Stomach (tissue), 19 donors: ENCODE measurements at places on chromosomes 3 and 15.

GRCh38 chr3:115500795-115501194 is 122.5 kb upstream of the GAP43 start:
- no peak overlapping the region for H3K4me3 ChIP-seq
- no peak overlapping the region for H3K27ac ChIP-seq
- H3K36me3 ChIP-seq = no peaks in the 10 kb centered on the region
- H3K4me1 ChIP-seq = no peaks in the 10 kb centered on the region

DNA sequence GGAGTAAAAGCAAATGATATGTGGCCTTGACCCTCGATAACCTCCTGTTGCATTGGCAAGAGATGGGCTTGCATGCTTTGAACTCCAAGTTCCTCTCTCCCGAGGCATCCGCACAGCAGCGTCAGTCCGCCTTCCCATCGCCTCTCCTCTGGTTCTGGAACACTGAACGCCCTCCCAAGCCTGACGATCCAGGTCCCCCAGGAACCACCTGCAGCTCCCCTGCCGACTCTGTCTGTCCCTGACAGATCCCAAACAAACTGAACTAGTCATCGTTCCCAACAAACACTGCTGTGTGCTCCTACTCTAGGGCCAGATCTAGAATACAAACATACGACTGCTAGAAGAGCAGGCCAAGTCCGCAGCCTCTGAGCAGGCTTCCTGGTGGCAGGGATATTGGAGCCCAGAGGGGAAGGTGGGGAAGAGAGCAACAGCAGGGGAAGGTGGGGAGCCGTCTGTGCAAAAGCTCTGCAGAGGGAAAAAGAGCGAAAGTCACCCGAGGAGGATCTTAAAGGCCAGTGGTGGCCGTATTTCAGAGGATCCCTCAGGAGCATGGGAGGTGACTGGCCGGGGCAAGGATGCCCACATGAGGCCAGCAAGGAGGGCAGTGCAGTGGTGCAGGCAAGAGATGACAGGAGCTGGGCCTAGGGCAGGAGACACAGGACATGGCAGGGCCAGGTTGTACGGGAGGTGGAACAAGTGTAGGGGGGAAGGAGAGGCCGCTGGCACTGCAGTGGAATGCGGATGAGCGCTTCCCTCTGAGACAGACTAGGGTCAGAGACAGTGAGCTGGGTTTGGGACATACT is 50.8 kb downstream of the PCSK6 start:
- H3K4me3 ChIP-seq = no peak overlapping the region
- DNase-seq = peak; percentile 17
- no peaks in the 10 kb centered on the region for H3K36me3 ChIP-seq
- H3K27me3 ChIP-seq = no peaks in the 10 kb centered on the region
- peaks cover 26% of the 10 kb centered on the region for H3K4me1 ChIP-seq

GRCh38 chr3:175445741-175446140 is 586.6 kb downstream of the NAALADL2 start:
- H3K4me1 ChIP-seq = no peaks in the 10 kb centered on the region
- H3K27me3 ChIP-seq = no peaks in the 10 kb centered on the region
- no peak overlapping the region for H3K4me3 ChIP-seq
- no peak overlapping the region for H3K27ac ChIP-seq
- H3K36me3 ChIP-seq = no peaks in the 10 kb centered on the region

GRCh38 chr3:61360297-61360965 is 109.2 kb upstream of the FHIT start:
- DNase-seq = no peak
- no peak overlapping the region for H3K27ac ChIP-seq
- peaks cover 16% of the 10 kb centered on the region for H3K4me1 ChIP-seq
- no peak overlapping the region for H3K4me3 ChIP-seq
- no peaks in the 10 kb centered on the region for H3K36me3 ChIP-seq
- H3K27me3 ChIP-seq = no peaks in the 10 kb centered on the region

DNA sequence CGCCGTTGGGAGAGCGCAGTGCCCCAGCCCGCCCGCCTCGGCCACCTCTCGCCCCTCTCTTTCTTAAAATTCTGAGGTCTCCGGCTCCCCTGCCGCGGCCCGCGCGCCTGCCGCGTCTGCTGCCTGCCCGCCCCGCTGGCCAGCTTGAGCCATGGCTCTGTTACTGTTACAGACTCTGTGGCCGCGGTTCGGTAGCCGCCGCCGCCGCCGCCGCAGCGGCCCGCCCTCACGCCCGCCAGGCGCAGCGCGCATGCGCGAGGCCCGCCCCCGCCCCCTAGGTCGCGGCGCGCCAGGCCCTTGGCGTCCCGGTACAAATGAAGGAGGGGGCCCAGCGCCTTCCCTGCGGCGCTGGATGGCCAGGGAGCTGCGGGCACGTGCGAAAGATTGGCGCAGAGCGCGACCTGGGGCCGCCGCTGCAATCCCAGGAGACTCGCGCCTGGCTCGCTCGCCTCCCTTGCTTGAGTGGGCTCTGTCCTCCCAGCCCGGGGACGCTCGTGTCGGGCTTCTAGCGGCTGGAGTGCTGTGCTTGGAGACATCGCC is at the start of gene ONECUT1:
ONECUT1 (minus strand) TSS at position 168 of the 540 bp plus-strand sequence. CDS start 452 bp downstream, outside the sequence.
- H3K27me3 ChIP-seq = peaks cover 86% of the 10 kb centered on the region
- no peaks in the 10 kb centered on the region for H3K36me3 ChIP-seq
- no peak within 1 kb of the TSS for H3K27ac ChIP-seq
- H3K4me1 ChIP-seq = peaks cover 41% of the 10 kb centered on the region

DNA sequence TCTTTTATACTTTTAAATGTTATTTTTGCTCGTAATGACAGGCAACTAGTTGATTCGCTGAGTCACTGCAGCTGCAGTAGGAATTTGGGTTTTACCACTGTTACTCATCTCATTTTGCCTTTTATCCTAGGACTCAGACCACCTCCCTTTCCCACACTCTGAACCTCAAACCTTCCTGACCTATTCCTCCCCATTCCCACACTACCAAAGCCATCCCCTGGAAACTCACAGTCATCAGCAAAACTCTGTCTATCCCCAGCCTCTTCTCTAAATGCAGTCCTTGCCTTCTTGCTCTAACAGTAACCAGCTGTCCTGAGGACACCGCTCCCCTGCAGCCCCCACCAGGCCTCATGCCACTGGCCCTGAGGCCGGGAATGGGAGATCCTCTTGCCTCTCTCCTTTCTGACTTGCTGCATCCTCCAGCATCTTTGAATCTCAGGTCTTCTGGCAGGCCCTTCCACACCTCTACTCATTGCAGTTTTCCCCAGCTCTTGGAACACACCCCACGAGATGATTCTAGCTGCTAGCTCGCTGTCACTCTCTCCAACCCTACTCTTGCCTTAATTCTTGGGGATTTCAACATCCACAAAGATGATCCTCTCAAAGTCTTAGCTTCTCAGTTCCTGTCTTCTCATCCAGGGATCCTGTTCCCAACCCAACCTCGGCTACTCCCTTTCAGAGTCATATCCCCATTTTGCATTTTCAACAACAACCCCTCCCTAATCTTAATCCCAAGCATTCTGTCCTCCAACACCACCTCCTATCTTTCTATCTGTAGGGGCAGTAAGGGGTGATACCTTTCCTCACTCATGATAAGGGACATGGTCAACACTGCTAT is 55.9 kb upstream of the C3orf80 start:
- no peak overlapping the region for H3K27ac ChIP-seq
- no peaks in the 10 kb centered on the region for H3K27me3 ChIP-seq
- H3K4me1 ChIP-seq = no peaks in the 10 kb centered on the region
- H3K4me3 ChIP-seq = no peak overlapping the region
- DNase-seq = no peak

- DNase-seq = no peak
- H3K4me3 ChIP-seq = no peak overlapping the region
- no peaks in the 10 kb centered on the region for H3K27me3 ChIP-seq
- no peaks in the 10 kb centered on the region for H3K4me1 ChIP-seq
- H3K36me3 ChIP-seq = no peaks in the 10 kb centered on the region
Measured at GRCh38 chr15:98070137-98070536, 109.6 kb downstream of the ARRDC4 start.

DNA sequence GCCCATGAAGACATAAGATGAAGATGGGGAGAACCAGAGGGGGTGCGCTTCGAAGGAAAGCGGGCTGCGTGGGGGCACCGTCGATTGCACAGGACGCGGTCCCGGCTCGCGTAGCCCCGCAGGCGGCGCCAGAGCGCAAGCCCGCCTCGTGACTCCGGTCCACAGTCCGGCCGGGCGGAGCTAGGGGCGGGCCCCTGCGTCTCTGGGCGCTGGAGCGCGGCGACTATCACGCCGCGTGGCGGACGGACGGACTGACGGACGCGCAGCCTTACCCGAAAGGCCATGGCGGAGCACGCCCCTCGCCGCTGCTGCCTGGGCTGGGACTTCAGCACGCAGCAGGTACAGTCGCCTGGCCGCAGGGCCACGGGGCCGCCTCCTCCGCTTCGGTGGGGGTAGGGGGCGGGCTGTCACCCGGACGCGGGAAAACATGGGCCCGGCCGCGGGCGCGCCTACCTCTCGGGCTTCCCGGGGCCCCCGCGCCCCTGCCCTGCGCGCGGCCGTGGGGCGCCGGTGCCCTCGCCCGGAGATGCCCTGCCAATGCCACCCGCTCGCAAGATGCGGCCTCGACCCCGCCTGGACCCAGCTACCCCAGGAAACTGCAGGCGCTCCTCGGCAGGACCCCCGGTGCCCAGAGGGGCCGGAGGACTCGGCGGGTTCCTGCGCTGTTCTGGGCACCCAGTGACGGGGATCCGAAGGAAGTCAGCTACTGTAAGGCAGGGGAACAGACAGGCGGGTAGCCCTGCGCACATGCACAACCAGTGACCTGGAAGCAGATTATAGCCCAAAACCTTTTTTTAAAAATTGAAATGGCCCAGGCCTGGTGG is at the start of gene XYLB:
XYLB (plus strand) TSS at position 199 of the 824 bp plus-strand sequence; CDS start at position 283, 84 bp downstream.
- H3K27me3 ChIP-seq = no peaks in the 10 kb centered on the region
- H3K4me3 ChIP-seq = peak within 1 kb of the TSS; percentile 82
- peak; percentile 96 for DNase-seq
- H3K36me3 ChIP-seq = no peaks in the 10 kb centered on the region
- peaks cover 33% of the 10 kb centered on the region for H3K4me1 ChIP-seq

DNA sequence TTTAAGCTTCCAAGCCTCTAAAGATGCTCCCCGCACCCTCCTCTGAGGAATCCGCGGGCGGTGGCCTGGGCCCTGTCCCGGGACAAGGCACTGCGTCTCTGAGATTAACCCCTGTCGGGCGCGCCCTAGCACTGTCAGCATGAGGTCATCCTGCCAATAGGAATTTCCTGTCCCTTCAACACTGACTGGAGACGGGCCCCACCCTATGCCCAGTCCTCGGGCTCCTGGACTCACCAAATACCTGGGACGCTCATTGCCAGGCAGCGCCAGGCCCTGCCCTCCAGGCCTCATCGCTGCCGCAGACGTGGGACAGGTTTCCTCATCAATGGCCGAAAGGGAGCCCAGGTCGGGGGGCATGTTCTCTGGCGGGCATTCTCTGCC is 67.6 kb upstream of the SH3GL3 start:
- no peaks in the 10 kb centered on the region for H3K36me3 ChIP-seq
- no peak overlapping the region for H3K27ac ChIP-seq
- H3K4me3 ChIP-seq = no peak overlapping the region
- peaks cover 26% of the 10 kb centered on the region for H3K27me3 ChIP-seq
- H3K4me1 ChIP-seq = peaks cover 9% of the 10 kb centered on the region
- no peak for DNase-seq

- H3K4me3 ChIP-seq = no peak overlapping the region
- H3K36me3 ChIP-seq = no peaks in the 10 kb centered on the region
- no peaks in the 10 kb centered on the region for H3K27me3 ChIP-seq
- H3K27ac ChIP-seq = no peak overlapping the region
Measured at GRCh38 chr15:47196048-47196447, 521.3 kb upstream of the SEMA6D start.

DNA sequence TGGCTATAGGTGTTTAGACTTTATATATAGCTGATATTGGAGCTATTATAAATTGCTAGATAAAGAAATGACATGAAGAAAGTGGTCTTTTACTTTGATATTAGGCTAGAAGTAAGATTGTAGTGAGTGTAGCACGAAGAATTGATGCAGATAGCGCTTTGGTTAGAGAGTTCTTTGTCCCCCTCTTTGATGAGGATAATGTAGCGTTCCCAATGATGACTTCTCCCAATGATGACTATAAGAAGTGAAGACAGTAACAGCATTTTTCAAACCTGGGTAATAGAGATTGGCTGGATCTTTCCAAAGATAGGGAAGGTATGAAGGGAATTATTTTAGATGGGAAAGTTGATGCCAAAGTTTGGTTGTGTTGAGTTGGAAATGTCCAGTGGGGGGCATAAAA is 4.3 kb downstream of the MINDY2 start:
- H3K4me1 ChIP-seq = peaks cover 18% of the 10 kb centered on the region
- no peak overlapping the region for H3K4me3 ChIP-seq
- no peak overlapping the region for H3K27ac ChIP-seq

- H3K4me3 ChIP-seq = no peak overlapping the region
- H3K27ac ChIP-seq = no peak overlapping the region
- DNase-seq = no peak
- no peaks in the 10 kb centered on the region for H3K36me3 ChIP-seq
- H3K27me3 ChIP-seq = no peaks in the 10 kb centered on the region
Measured at GRCh38 chr15:100948430-100948762, 29.2 kb downstream of the LRRK1 start.

- no peak overlapping the region for H3K27ac ChIP-seq
- no peaks in the 10 kb centered on the region for H3K27me3 ChIP-seq
- no peak overlapping the region for H3K4me3 ChIP-seq
- no peaks in the 10 kb centered on the region for H3K36me3 ChIP-seq
Measured at GRCh38 chr3:113847664-113848461, 9.3 kb downstream of the GRAMD1C start.

GRCh38 chr3:101725194-101725889 is 928 bp downstream of the CEP97 start:
- H3K27ac ChIP-seq = peak overlapping the region; percentile 81
- H3K27me3 ChIP-seq = no peaks in the 10 kb centered on the region
- peak overlapping the region; percentile 60 for H3K4me3 ChIP-seq
- H3K36me3 ChIP-seq = peaks cover 25% of the 10 kb centered on the region
- DNase-seq = peak; percentile 70

DNA sequence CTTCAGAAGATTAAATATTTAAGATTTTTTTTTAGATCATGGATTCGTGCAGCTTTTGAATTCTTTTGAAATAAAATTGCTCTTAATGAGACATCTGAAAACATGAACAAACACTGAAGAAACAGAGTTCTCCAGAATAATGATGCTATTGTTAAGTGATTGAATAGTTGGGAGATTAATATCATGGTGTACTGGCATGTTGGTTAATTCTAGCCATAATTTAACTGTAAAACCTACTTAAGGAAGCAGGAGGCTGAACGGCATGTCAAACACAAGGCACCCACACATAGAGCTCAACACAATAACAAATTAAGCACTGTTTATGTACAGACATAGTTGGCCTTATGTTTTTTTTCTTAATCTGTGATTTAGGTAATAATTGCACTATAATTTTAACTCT is 185.6 kb downstream of the RBMS3 start:
- no peaks in the 10 kb centered on the region for H3K4me1 ChIP-seq
- H3K27me3 ChIP-seq = no peaks in the 10 kb centered on the region
- no peaks in the 10 kb centered on the region for H3K36me3 ChIP-seq
- DNase-seq = no peak
- H3K27ac ChIP-seq = no peak overlapping the region

GRCh38 chr3:38115645-38116427 is 21.1 kb downstream of the ACAA1 start:
- DNase-seq = no peak
- no peak overlapping the region for H3K27ac ChIP-seq
- no peak overlapping the region for H3K4me3 ChIP-seq

DNA sequence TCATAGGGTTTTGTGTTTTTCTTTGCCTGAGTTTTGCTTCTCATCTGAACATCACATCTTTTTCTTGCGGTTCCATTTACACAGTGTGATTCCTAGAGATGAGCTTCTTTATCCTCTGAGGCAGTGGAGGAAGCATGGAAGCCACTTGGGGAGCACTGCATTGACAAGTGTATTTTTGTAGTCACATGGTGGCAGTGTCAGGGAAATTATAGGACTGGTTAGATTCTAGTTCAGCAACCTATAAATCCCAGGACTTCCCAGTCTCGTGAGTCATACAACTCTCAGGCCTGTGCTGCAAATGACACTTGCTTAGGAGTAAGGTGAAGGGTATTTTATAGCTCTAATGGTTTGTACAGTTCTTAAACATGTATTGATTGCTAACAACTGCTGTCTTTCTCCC is 58.4 kb downstream of the RBM6 start:
- H3K27me3 ChIP-seq = no peaks in the 10 kb centered on the region
- peak; percentile 14 for DNase-seq
- H3K36me3 ChIP-seq = peaks cover 41% of the 10 kb centered on the region
- no peak overlapping the region for H3K27ac ChIP-seq
- H3K4me1 ChIP-seq = no peaks in the 10 kb centered on the region
- H3K4me3 ChIP-seq = no peak overlapping the region
